ENCODE measurements at places on chromosomes 16 and 17.

DNA sequence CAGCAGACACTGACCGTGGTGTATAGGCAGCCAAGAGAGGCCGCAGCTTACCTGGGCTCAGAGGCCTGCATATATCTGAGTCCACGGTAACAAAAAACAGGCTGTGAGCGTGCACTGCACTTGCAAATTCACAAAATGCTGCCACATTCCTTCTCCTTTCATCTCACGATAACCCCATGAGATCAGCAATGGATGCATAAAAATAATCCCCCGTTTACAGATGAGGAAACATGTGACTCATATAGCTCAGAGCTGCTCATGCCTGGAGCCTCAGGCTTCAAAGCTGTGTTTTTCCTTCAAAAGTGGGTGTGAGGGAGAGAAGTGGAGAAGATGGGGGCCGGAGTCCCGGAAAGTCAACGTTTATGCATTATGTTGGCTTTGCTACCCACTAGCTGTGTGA is 118.3 kb upstream of the FOXF1 start:
- no peak for DNase-seq

GRCh38 chr17:21551081-21551881 is 141.0 kb upstream of the KCNJ18 start:
- DNase-seq: peak; percentile 67

DNA sequence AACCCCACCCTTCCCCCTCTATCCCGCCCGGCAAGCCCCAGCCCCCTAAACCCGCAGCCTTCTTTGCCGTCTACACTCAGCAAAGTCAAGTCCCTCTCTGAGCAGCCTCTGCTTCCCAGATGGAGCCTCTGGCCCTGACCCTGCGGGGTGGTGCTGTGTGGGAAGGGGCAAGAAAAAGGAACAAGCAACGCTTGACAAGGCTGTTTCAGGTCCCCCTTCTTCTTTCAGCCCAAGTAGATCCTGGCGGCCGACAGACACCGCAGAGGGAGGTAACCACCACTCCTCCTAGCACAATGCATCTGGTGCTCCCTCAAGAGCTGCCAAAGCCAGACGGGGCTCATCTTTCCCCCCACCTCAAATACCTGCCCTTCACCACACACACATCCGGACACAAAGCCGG is 178.3 kb downstream of the ENGASE start:
- no peak for DNase-seq

GRCh38 chr17:75839942-75840798 is 4.0 kb downstream of the UNC13D start:
- no peak for DNase-seq

DNA sequence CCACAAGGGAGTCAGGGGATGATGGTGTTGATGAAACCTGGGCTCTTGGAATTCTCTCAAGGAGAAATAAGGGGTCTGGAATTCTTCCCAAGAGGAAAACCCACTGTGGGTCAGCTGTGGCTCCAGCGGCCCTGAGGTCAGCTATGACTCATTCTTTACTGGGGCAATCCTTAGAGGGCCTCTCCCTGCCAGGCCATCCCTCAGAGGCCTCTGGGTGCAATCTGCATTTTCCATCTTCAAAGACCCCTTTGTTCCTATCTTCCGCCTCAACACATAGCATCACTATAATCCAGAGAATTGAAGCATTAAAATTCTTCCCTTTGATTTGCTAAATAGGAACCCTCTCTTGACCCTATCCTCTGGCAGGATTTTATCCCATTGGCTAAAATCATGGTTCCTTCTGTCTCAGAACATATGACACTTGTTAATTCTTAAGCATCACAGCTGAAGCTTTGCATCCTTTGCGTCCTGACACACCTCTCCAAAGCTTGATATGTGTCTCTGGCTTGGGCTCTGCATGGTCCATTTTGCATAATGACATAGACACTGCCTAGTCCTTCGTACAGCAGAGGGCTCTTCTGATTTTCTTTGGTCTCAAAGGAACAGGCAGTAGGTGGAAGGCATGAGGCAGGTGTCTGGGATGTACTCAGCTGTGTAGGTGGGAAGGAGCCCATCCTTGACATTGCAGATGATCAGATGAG is 4.4 kb upstream of the KRT37 start:
- DNase-seq: no peak

GRCh38 chr16:49578435-49579024 is 204.9 kb downstream of the C16orf78 start:
- no peak for DNase-seq

GRCh38 chr16:83336603-83337002 is 471.2 kb upstream of the HSBP1 start:
- no peak for DNase-seq

DNA sequence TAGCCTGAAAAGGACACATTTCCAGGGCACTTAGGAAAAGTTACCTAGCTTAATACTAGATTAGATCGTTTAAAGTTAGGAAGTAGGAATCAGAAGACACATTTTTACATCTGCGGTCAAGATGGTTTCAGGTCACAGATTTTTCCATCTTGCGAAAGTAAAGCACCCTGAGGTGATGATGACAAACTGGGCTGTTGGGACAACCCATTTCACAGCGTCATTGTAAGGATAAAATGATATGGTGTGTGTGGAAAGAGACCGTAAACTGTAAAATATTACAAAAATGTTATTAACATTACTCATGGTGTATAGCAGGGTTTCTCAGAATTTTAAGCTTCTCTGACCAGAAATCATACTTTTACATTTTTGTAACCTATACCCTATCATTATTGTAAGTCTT is 10.1 kb upstream of the MAP2K6 start:
- DNase-seq: no peak

- no peak for DNase-seq
Measured at GRCh38 chr16:10681310-10682308, 13.1 kb downstream of the TEKT5 start.

- no peak for DNase-seq
Measured at GRCh38 chr16:85202051-85202601, 89.9 kb upstream of the CIBAR2 start.

DNA sequence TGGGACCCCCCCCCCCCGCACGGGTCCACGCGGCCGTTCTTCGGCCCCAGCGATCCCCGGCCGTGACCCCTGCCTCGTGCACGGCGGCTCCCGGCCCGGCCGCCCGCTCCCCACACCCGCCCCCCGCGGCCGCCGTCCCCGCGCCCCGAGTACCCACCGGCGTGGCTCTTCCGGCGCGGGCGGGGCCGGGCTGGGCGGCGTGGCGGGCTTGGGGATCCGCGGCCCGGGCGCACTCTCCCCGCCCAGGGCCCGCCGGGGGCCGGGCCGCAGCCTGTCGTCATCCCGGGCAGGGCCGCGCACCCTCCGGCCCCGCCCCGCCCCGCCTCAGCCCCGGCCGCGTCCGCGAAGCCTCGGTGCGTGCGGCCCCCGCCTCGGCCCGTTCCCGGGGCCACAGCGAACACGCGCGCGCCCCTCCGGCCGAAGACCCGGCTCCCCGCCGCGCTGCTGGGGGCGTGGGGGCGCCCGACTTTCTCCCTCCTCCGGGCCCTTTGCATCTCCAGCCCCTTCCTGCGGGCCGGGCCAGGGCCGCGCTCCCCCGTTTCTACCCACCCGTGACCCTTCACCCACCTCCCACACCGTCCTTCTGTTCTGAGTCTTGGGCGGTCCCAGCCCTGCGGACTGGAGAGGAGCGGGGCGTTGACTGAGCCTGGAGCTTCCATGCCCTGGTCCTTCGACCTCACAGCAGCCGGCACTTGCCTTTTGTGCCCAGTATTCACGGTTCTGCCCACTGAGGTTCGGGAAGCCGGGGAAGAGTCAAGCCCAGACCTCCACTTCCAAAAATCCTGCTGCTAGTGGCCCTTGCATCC is 840 bp downstream of the MYO1C start:
- DNase-seq: no peak

DNA sequence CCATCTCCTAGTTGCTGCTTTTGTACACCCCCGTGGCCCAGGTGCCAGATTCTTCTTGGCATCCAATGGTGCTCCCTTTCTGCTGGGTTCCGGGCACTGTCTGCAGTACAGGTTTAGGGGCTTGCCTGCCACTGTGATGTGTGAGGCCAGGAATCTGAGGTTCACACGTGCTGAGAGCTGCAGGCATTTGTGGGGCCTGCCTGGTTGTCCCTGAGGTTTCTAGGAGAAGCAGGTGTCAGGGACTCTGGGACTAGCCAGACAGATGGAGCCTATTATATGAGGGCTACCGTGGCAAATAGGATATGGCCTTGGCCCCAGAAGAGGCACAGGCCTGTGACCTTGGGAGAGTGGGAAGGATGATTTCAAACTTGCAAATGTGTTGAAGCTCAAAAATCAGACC is 29.3 kb downstream of the NDEL1 start:
- no peak for DNase-seq

DNA sequence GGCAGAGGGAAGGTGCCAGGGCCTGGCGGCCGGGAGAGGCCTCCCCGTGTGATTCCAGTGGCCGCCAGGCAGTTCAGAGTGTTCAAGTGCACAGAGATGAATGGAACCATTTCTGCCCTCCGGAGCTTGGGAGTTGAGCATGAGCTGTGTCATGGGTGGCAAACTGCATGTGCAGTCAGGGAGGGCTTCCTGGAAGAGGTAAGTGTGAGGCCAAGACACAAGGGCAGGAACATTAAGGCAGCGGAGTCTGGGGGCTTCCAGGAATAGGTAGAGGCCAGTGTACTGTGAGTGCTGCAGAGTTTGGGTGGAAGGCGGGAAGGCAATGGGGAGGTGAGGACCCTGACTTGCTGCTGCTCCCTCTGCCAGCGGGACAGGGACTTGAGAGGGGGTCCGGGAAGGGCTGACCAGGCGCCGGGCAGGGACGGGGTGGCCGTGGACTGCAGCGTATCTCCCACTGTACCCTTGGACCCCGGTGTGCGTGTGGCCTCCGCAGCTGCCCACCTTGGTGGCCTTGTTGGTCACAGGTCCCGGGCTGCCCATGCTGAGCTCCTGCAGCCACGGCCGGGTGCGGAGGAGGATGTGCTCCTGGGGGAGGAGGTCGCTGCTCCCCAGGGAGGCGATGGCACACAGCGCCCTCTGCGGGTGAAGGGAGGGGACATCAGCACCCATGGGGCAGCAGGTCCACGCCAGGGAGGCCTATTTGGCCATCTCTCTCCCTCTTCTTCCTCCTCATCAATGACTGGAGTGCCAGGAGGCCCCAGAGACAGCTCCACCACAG is 7.5 kb upstream of the CEP131 start:
- DNase-seq: no peak

DNA sequence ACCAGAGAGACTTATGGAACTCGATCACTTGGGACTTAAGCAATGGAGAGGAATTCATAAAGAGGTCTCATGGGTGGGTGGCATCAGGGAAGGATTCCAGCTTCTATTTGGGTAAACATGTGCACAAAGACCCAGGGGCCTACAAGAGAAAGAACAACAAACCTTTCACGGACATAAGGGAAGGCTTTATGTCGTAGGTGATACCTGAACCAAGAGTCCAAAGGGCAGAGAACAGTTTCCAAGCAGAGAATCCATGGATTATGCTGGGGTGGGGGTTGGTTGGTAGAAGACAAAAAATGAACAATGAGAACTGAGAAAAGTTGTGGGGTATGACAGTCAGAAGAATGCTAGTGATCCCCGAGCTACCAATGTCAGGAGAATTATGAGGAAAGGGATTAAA is 119.8 kb downstream of the CNTNAP4 start:
- no peak for DNase-seq

GRCh38 chr17:6187836-6188235 is 117.7 kb downstream of the WSCD1 start:
- no peak for DNase-seq

GRCh38 chr16:59410451-59410850 is 676.3 kb upstream of the GOT2 start:
- no peak for DNase-seq

- no peak for DNase-seq
Measured at GRCh38 chr17:73875346-73875745, 231.1 kb upstream of the SDK2 start.

DNA sequence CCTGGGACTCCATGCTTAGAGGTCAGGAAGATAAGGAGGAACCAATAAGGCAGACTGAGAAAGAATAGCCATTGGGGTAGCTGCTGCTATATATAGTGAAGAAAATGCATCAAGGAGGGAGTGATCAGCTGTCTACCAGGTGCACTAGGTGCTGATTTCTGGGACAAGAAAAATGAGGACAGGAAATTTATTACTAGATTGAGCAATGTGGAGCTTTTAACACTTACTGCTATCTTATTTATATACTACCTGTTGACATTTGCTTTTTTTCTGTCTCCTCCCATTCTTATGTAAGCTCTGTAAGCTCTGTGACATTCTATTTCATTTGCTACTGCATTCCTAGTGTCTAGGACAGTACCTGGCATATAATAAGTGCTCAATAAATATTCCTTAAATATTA is 53.7 kb upstream of the DHX40 start:
- DNase-seq: no peak
